ENCODE measurements at places on chromosomes 1 and 21.
A peak's percentile ranks its signal among the peaks of the same experiment; 100 is the strongest.

DNA sequence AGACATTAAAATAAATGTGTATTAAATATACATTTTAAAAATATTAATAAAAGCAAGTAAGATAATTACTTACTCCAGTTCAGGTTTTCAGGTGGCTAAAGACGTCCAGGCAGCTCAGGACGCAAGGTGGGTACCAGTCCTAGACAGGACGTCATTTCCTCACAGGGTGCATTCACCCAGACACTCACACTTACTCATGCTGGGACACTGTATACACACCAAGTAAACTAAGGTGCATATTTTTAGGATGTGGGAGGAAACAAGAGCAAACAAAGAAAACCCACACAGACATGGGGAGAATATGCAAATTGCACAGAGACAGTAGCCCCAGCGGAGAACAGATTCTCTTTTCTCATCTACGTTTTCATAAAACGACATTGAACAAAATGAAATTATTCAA, 457.9 kb downstream of the BRINP3 start:
- H3K4me3 ChIP-seq: no peak overlapping the region
- H3K4me1 ChIP-seq: peaks cover 5% of the 10 kb centered on the region
- H3K27me3 ChIP-seq: no peaks in the 10 kb centered on the region
- H3K36me3 ChIP-seq: no peaks in the 10 kb centered on the region
- H3K27ac ChIP-seq: no peak overlapping the region
- DNase-seq: no peak

DNA sequence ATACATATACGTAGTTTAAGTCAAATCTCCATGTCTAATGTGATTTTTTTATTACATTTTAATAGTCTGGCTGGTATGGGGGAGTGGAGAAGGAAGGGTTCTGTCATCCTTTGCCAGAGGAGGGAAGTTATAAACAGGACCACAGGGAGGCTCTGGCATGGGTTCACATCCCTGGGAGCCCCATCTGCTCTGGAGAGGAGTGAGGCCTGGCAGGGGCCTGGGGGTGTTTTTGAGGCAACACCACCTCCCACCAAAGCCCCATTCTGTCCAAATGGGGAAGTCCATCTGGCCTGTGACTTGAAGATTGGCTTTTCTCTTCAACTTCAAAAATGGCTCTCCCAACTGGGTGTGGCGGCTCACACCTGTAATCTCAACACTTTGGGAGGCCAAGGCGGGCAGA, 15.8 kb downstream of the DISP3 start:
- peaks cover 4% of the 10 kb centered on the region for H3K27me3 ChIP-seq
- DNase-seq: no peak
- no peaks in the 10 kb centered on the region for H3K4me1 ChIP-seq
- no peak overlapping the region for H3K27ac ChIP-seq

DNA sequence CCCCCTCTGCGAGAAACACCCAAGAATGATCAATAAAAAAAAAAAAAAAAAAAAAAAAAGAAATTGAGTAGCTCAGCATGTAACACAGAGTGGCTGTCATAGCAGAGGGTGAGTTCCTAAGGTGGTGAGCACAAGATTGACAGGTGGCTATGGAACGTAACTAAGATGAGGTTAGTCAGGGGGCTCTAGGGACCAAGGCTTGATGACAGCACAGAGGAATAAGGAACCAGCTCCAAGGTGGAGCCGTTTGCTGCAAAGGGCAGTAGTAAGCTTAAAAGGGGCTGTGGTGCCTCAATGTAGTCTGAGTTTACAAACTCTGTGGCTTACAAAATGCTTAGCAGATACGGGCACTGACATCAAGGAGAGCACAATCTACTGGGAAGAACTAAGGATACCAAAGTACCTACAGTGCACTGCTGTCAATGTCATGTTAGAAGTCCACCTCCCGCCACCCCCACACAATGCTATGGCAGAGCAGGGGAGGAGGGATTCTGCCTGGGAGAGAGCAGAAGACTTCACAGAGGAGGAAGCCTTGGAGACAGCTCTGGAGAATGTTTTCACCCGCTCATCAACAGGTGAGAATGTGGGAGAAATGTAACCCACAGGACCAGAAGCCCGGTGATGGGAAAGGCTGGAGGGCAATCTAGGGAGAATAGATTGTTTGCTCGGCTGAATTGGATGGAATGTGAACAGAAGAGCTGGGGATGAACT, 13.1 kb downstream of the IQGAP3 start:
- no peak overlapping the region for H3K27ac ChIP-seq
- H3K36me3 ChIP-seq: peaks cover 4% of the 10 kb centered on the region
- no peak overlapping the region for H3K4me3 ChIP-seq
- peaks cover 8% of the 10 kb centered on the region for H3K4me1 ChIP-seq
- no peak for DNase-seq

- peaks cover 25% of the 10 kb centered on the region for H3K27me3 ChIP-seq
- DNase-seq: no peak
- H3K4me1 ChIP-seq: peaks cover 18% of the 10 kb centered on the region
- H3K4me3 ChIP-seq: no peak overlapping the region
- no peak overlapping the region for H3K27ac ChIP-seq
Measured at GRCh38 chr1:20555758-20556120, 3.4 kb downstream of the FAM43B start.

DNA sequence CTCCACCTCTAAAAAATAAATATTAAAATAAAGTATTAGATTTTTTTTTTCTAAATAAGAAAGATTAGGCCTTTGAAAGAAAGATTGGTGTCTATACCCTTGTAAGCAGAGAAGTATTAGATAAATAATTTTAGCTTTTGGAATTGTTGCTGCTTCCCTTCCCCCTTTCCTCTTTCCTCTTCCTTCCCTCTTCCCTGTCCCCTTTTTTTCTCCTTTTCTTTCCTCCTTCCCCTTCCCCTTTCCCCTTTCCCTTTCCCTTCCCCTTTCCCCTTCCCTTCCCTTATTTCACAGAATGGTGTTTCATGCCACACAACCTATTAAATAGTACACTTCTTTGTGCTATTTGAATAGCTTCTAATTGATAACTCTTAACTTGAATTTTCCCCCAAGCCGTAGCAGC, 69.8 kb upstream of the QSOX1 start:
- H3K36me3 ChIP-seq: peaks cover 34% of the 10 kb centered on the region
- no peak for DNase-seq
- H3K4me3 ChIP-seq: no peak overlapping the region
- H3K27ac ChIP-seq: no peak overlapping the region
- no peaks in the 10 kb centered on the region for H3K27me3 ChIP-seq

DNA sequence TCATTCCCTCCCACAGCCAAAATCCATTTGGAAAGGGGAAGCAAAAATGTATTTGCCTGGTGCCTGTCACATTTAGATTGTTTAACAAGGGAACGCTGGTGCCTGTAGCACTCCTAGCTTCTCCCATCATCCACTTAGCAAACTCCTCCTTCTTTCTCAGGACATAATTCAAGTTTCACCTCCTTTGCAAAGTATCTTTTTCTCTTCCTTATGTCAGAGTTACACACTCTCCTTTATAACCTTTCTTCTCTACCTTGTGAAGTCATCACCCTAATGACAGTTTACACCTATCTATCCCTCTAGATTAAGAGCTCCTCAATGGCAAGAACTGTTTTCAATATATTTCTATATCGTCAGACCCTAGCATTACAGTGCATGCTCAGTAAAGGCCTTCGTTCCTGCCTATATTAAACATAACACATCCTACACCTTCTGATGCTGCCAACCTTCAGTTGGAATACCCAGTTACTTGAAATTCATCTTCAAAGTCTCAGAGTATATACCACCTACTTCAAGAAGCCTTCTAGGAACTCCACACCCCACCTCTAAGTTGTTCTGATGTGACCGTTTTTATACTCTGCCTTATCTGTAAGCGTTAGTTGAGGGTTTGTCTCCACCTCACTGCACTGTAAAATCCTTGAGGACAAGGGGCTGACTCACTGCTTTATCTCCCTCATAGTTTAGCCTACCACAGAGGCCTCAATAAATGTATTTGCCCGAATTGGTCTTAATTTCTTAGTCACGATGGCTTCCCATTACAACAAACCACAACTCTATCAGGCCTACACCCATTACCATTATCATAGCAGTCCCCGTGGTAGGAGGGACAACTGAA, 1.0 kb upstream of the EPS15 start:
- no peak overlapping the region for H3K27ac ChIP-seq
- no peak for DNase-seq
- peaks cover 1% of the 10 kb centered on the region for H3K36me3 ChIP-seq
- no peaks in the 10 kb centered on the region for H3K27me3 ChIP-seq
- peaks cover 29% of the 10 kb centered on the region for H3K4me1 ChIP-seq
- peak overlapping the region; percentile 36 for H3K4me3 ChIP-seq

DNA sequence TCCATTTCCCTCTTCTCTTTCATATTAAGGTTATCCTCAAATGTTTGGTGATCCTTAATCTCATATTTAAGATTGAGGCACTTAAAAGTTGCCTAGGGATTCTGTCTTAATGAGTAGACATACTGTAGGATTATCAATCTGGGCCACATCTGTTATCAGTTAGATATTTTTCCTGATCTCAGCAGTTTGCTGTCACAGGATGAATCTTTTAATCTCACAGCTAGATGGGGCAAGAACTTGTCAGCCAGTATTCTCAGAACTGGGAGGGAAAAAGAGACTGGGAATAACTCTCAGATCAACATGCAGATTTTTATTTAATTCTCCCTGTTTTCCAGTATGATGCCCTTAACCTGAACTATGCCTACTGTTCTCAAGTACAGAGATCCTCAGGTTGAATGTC, 14.0 kb downstream of the ZNF644 start:
- DNase-seq: no peak
- H3K4me1 ChIP-seq: peaks cover 9% of the 10 kb centered on the region
- no peak overlapping the region for H3K4me3 ChIP-seq

DNA sequence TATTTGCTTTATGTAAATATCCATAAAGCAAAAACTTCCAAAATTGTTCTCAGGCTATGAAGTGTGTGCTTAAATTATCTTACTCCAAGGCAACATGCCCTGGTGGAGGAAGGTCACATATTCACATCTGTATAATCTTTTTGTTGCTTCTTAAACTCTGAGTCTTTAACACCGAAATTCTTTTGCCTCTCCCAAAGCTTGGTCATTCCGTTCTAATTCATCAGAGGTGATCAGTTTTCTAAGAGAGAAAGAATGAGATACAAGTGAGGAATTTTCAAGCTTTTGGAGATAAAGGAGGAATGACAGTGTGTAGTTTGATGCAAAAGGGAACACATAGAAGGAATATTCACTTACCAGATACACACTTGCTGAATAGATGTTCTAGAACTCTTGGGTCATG, 561.7 kb downstream of the LTN1 start:
- H3K27me3 ChIP-seq: no peaks in the 10 kb centered on the region
- no peak overlapping the region for H3K4me3 ChIP-seq
- peaks cover 28% of the 10 kb centered on the region for H3K4me1 ChIP-seq
- no peaks in the 10 kb centered on the region for H3K36me3 ChIP-seq
- H3K27ac ChIP-seq: no peak overlapping the region
- no peak for DNase-seq

DNA sequence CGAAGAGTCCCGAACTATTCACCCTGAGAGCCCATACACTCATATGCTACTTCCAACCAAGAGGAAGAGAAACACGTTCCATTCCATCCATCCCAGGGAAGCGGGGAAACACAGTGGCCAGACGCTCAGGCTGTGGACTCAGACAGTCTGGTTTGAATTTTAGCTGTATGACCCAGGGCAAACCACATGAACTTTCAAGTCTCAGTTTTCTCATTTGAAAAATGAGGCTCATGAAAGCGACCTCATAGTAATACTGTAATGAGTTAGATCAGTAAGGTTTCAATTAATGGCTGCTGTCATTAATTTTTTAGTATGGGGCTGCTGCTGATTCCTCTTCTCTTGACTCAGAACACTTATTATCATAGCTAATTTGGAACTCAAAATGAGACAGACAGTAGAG, 1.5 kb downstream of the FCRL4 start:
- H3K4me1 ChIP-seq: no peaks in the 10 kb centered on the region
- H3K36me3 ChIP-seq: no peaks in the 10 kb centered on the region
- no peak for DNase-seq
- H3K27me3 ChIP-seq: no peaks in the 10 kb centered on the region
- no peak overlapping the region for H3K4me3 ChIP-seq

DNA sequence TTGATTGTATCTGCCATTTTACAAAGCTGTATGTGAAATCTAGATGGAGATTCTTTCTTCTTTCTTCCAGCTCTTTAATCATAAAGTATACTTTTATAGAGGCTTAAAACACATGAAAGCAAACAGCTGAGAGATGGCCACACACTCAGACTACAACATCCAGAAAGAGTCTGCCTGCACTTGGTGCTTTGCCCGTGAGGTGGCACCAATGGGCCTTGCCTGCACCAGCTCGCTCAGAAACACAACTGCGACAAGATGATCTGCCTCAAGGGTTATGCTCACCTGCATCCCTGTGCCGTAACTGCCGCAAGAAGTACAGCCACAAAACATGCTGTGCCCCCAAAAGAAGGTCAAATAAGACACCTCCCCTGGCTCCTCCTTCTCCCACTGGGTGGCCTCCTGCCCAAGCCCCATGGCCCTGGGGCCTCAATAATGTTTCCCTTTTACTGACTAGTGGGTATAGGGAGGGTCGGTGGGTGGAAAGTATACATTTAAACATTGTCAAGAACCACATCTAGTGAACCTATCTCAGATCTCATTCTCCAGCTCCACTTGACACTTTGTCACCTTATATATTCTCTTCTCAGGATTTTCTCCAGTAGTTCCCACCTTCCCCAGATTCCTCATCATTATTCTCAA, 66.7 kb upstream of the ANGPTL3 start:
- peak; percentile 85 for DNase-seq
- H3K27me3 ChIP-seq: no peaks in the 10 kb centered on the region
- H3K4me1 ChIP-seq: peaks cover 5% of the 10 kb centered on the region

DNA sequence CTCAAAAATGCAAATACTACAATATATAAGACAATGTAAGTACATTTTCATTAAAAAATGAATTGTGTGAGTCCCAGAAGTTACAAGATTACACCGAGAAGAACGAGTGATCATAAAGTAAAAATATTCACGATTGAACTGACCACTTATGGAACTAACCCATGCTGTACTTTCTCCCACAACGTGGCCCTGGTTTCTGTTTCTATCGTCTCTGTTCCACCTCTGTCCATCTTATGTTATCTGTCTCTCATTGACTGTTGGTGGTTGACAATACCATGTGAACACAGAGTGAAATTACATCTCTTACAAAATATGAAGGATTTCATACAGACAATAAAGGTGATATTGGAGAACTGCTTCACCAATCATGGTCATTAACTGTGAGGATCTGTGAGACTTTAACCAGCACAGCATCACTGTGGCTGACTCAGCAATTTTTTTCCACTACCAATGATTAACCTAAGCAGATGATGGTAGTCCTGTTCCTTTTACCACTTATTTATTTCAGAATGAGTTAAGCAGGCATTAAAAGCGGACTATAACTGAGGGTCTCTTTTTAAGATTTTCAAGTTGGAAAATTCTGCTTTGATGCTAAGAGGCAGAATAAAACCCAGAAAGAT, 165.1 kb downstream of the TGFB2 start:
- no peak overlapping the region for H3K27ac ChIP-seq
- H3K27me3 ChIP-seq: no peaks in the 10 kb centered on the region
- no peak overlapping the region for H3K4me3 ChIP-seq
- peaks cover 7% of the 10 kb centered on the region for H3K36me3 ChIP-seq
- no peak for DNase-seq
